ENCODE measurements at places on chromosomes 1 and 21.

DNA sequence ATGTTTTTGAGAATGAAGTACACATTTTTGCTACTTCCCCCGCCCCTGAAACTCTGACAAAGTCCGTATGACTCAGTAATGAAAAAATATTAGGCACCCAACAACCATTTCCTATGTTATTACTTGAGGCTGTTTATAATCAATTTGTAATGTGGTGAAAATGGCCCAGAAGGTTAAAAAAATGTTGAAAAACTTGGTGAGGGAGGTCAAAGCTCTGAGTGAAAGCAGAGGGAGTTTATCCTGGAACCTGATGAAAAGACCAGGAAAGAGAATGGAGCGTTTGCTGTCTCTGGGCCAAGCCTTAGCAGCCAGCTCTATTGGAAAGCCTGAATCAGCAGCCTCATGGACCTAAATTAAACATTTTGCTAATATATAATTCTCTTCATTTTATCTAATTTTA, 367.7 kb upstream of the NEGR1 start:
- H3K4me3 ChIP-seq: no peak overlapping the region
- no peaks in the 10 kb centered on the region for H3K36me3 ChIP-seq
- no peaks in the 10 kb centered on the region for H3K27me3 ChIP-seq
- peaks cover 4% of the 10 kb centered on the region for H3K4me1 ChIP-seq
- no peak overlapping the region for H3K27ac ChIP-seq

- H3K27me3 ChIP-seq: no peaks in the 10 kb centered on the region
- DNase-seq: peak; percentile 63
- peak overlapping the region; percentile 8 for H3K4me3 ChIP-seq
- peaks cover 25% of the 10 kb centered on the region for H3K4me1 ChIP-seq
- peak overlapping the region; percentile 92 for H3K27ac ChIP-seq
- peaks cover 7% of the 10 kb centered on the region for H3K36me3 ChIP-seq
These were observed 17.3 kb downstream of the PI4KB start for GRCh38 chr1:151309811-151310323.

DNA sequence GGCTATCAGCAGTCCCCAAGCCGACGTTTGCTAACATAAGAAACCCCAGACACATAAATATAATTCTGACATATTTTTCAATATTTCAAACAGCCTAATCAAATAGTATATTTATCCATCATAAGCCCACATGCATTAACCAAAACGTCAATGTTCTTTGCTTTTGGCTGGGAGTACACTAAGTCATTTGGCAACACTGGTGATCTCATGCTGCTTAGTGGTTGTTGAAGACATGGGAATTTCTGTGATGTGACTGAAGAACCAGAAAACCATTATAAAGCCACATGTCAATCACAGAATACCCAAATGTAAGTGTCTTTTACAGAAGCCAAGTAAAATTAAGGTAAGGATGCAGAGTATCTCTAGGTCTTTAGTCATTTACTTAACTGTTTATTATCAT, 57.6 kb downstream of the PLPPR5 start:
- H3K4me1 ChIP-seq: peaks cover 17% of the 10 kb centered on the region
- H3K27ac ChIP-seq: no peak overlapping the region
- DNase-seq: no peak

GRCh38 chr1:212549503-212550017, 59.0 kb upstream of the ATF3 start:
- DNase-seq: no peak
- no peaks in the 10 kb centered on the region for H3K4me1 ChIP-seq
- H3K27ac ChIP-seq: no peak overlapping the region
- H3K27me3 ChIP-seq: no peaks in the 10 kb centered on the region

DNA sequence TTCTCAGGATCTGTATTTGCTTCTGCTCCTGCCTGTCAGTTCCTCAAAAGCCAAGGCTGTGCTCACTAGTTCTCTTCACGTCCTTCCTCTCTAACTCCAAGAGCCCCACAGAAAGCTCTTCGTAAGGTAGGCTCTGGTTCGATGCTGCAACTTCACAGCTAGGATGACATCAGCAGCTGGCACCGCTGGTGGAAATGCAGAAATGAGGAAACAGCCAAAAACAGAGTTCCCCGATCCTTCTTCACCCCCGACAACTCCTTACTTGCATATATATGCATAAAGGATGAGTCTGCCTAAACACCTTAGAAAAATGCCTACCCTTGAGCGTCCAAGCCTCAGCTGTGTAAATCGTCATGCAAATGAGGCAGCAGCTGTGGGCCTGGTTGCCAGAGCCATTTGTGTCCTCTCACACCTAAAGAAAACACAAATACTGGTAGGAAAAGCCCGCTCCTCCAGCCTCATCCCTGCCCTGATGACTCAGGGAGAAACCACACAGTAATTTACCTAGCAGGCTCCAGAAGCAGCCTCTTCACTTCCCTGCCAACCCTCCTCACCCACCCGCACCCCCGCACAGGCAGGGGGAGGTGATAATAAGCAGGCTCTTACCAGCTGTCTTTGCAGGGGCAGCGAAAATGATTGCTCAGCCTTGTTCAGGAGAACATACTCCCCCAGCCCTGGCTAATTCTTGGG, 28.2 kb downstream of the BATF3 start:
- no peak for DNase-seq
- no peak overlapping the region for H3K27ac ChIP-seq
- peaks cover 8% of the 10 kb centered on the region for H3K27me3 ChIP-seq
- H3K4me1 ChIP-seq: no peaks in the 10 kb centered on the region

DNA sequence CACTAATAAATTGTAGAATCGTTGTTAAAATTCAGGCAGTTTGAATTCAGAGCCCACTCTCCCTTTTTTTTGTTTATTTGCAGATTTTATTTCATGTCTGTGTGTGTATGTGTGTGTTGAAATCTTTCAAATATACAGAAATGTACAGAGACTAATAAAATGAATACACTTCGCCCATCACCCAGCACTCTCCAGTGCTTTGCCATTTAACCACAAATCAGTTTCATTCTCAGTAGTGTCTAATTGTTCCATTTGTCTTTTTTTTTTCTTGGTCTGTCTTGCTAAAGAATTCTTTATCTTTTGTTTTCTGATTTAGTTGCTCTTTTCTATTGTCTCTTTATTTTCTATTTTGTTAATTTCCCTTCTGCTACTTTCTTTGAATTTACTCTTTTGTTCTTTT, 99.7 kb downstream of the HIVEP3 start:
- H3K36me3 ChIP-seq: no peaks in the 10 kb centered on the region
- no peaks in the 10 kb centered on the region for H3K27me3 ChIP-seq
- no peak overlapping the region for H3K4me3 ChIP-seq
- peaks cover 25% of the 10 kb centered on the region for H3K4me1 ChIP-seq
- no peak for DNase-seq

DNA sequence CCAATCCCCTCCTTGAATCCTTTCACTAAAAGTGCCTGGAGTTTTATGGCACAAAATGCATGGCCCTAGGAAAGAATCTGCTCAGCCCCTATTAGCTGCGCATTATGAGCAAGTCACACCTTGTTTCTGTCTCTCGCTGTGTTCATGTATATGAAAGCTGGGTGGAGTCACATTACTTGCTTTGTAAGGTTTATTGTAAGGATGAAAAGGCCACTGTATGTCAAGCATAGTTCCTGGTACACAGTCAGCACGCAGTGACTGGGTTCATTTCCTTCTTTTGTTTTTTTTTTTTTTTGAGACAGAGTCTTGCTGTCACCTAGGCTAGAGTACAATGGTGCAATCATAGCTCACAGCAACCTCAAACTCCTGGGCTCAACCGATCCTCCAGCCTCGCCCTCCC, 6.7 kb upstream of the SLC9A1 start:
- no peaks in the 10 kb centered on the region for H3K4me1 ChIP-seq
- no peak for DNase-seq
- no peak overlapping the region for H3K27ac ChIP-seq
- no peaks in the 10 kb centered on the region for H3K27me3 ChIP-seq
- H3K4me3 ChIP-seq: no peak overlapping the region

DNA sequence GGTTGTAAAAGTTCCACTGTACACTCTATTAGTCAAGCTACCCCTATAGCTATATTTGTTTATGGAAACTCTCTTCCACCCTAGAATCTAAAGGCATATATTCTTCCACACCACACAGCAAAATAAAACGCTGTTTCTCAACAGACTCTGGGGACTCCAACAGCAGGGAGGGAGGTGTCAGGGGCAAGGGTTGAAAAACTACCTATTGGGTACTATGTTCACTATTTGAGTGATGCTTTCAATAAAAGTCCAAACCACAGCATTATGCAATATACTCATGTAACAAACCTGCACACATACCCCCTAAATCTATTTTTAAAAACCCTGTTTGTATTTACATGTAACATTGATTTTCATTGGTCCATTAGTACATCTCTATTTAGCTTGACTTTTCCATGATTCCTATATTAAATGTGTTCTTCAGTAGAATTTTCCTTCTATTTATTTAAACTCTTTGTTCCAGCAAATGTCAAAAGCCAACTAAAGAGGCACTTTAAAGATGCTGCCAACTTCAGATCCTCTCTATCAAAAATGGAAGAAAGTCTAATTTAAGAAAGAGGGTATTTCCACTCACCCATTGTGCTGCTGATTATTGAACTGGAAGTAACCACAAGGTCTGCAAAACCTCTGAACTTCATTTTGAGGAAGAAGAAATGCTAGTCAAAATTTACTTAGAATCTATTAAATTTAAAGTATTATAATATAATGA, 26.2 kb downstream of the RGS7 start:
- no peaks in the 10 kb centered on the region for H3K27me3 ChIP-seq
- H3K4me1 ChIP-seq: no peaks in the 10 kb centered on the region
- H3K36me3 ChIP-seq: no peaks in the 10 kb centered on the region
- no peak for DNase-seq
- no peak overlapping the region for H3K4me3 ChIP-seq

- H3K27me3 ChIP-seq: no peaks in the 10 kb centered on the region
- H3K4me3 ChIP-seq: no peak overlapping the region
- DNase-seq: peak; percentile 47
These were observed 65.4 kb downstream of the UBIAD1 start for GRCh38 chr1:11338284-11338924.

DNA sequence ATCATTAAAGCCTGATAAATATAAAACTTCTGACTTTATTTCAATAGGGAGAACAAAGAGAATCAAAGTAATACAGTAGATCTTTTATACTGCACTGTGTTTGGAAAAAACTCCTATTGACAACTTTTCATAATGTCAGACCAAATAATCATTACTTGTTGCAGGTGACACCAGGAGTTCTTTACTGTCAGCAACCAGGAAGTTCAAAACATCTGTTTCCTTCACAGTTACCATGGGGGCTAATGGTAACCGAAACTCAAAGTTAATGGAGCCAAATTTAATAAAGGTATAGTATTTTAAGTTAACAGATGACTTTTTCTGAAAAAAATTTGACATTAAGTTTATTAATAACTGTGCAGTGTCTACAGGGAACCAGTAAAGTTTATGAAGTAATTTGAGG, 10.6 kb downstream of the EFCAB7 start:
- H3K4me1 ChIP-seq: no peaks in the 10 kb centered on the region
- no peak for DNase-seq
- no peaks in the 10 kb centered on the region for H3K27me3 ChIP-seq
- H3K36me3 ChIP-seq: peaks cover 10% of the 10 kb centered on the region
- H3K4me3 ChIP-seq: no peak overlapping the region

GRCh38 chr1:220516722-220517042, 11.3 kb upstream of the MARK1 start:
- no peak overlapping the region for H3K27ac ChIP-seq
- H3K27me3 ChIP-seq: no peaks in the 10 kb centered on the region
- peaks cover 12% of the 10 kb centered on the region for H3K4me1 ChIP-seq
- no peak for DNase-seq

GRCh38 chr1:244097523-244098405, 46.7 kb downstream of the ZBTB18 start:
- peaks cover 9% of the 10 kb centered on the region for H3K4me1 ChIP-seq
- H3K4me3 ChIP-seq: no peak overlapping the region
- no peak for DNase-seq
- no peaks in the 10 kb centered on the region for H3K27me3 ChIP-seq
- H3K36me3 ChIP-seq: no peaks in the 10 kb centered on the region

GRCh38 chr1:40105028-40105427, 8.0 kb upstream of the PPT1 start:
- H3K27ac ChIP-seq: no peak overlapping the region
- peaks cover 6% of the 10 kb centered on the region for H3K27me3 ChIP-seq
- no peaks in the 10 kb centered on the region for H3K36me3 ChIP-seq
- DNase-seq: no peak

DNA sequence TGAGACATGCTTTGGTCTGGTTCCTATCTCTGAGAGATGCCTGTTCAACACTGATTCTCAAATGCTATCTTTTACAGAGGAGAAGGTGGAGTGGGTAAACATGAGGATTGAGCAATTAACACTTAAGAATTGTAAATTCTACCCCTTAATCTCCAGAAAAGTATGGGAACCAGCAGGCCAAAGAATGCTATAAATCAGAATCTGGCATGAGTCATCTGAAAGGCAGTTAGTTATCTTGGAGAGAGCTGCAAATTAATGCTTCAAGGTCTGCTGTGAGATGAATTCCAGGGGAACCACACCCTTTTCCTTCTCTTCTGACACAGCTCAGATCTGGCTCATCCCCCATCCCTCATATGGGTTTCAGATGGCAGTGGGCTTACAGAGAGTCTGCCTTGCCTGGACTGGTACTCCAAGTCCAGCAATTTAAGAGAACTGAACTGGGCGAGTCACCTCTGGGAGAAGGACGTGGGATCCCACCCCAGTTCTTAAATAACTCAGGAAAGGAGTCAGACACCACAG, 5.2 kb downstream of the S100A10 start:
- H3K27ac ChIP-seq: no peak overlapping the region
- peaks cover 52% of the 10 kb centered on the region for H3K27me3 ChIP-seq
- H3K4me1 ChIP-seq: peaks cover 6% of the 10 kb centered on the region
- no peak for DNase-seq

- H3K4me1 ChIP-seq: no peaks in the 10 kb centered on the region
- no peak overlapping the region for H3K4me3 ChIP-seq
- no peak for DNase-seq
- H3K27me3 ChIP-seq: no peaks in the 10 kb centered on the region
These were observed 16.5 kb upstream of the SPAG17 start for GRCh38 chr1:118201524-118201923.
